Kidney epithelial cell (primary cell): ENCODE measurements at places on chromosomes 6 and 20. TPM values are rescaled to one million over a fixed set of nuclear protein-coding genes. Genes with fewer than 3 reads are reported as not detected.

WFDC6 gene
- total RNA-seq, result not detected in 2 replicates

SCUBE3 gene
- total RNA-seq, result 1.4 and 1.8 TPM in 2 replicates

PLAGL1 gene
- 9.5 and 10.9 TPM in 2 replicates for total RNA-seq

MUCL3 gene
- total RNA-seq, result not detected in 2 replicates

SLC22A23 gene
- 3.6 and 5.1 TPM in 2 replicates for total RNA-seq
